Eye (tissue), 1 donor: ENCODE measurements at places on chromosomes 12 and 14.

- DNase-seq, result no peak
Measured at GRCh38 chr12:27274706-27275105, 30.6 kb downstream of the STK38L start.

DNA sequence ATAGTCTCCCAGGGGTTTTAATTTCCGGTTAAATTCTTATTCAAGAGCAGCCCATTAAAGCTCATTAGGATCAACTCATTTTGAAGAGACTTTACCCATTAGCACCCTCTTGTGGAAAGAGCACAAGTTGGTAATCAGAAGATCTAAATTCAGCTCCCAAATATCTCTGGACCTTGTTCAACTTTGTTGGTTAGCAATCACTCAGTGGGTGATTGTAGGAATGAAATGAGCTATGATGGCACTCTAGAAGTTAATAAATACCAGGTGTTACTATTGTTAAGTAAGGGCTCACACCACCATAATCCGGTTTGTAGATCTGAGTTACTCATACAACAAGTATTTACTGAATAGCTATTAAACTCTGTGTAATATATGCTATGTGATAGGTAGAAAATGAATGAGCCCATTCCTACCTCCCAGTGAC, 42.9 kb downstream of the TRIP11 start:
- DNase-seq, result peak; percentile 73

DNA sequence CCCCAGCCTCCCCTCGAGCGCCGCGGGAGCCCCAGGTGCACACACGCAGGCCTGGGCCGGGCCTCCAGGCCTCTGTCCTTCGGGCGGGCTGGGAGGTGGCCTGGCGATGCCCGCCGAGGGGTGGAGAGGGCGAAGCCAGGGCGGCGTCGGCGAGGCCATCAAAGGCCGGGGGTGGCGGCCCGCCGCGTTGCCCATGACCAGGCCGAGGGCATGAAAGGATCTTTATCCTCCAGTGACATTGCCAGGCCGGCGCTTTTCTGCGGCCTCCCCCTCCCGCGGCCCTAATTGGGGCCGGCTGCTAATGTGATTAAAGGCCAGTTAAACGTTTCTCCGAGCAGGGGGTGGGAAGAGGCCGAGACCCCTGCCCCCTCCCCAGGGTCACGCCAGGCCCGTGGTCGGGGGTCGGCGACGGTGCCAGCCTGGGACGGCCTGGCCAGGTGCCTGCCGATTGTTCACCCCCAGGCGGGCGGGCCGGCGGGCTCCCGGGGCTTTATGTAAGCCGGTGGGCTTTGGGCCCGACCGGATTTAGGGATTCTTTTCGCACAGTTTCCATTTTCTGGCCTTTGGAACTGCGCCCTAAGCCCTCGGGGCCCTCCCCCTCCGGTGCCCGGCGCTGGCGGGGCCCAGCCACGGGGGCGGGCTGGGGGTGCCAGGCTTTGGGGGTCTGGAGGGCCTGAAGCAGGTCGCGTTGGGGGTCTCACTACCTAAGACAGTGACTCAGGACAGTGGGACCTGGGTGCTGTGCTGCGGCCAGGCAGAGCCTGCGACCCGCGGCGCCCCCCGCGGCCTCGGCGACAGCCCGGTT, 103.2 kb upstream of the DIO3 start:
- peak; percentile 81 for DNase-seq

- DNase-seq, result no peak
Measured at GRCh38 chr12:62758216-62758615, 176.7 kb downstream of the PPM1H start.

DNA sequence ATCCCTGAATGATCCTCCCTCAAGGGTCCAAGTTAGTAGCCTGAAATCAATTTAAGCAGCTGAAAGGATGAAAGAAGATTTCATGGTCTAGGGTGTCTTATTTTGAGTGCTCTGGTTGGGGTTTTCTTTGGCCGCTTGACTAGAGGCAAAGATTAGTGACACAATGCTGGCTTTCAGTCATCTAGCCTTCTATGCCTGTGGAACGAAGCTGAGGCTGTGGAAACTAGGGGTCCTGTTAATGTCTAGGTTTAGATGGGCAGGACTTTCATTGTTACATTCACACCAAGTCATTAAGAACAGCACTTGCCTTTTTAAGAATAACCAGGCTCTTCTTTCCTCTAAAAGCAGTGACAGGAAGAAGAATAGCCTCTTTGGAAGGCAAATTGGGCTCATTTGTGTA, 253.8 kb upstream of the E2F7 start:
- DNase-seq, result no peak

DNA sequence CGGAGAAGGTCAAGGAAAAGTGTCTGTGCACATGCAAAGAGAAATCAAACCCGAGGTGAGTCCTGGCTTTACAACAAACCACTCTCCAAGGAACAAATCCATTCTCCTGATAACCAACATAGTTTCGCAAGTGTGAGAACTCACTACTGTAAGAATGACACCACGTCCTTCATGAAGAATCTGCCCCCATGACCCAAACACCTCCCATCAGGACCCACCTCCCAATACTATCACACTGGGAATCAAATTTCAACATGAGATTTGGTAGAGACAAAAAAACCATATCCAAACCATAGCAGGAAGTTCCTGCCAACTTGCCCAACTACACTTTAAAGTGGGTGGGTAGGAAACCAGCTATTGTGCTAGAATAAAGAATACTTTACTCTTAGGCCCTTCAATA, 2.4 kb upstream of the ERC1 start:
- DNase-seq, result no peak

- DNase-seq, result peak; percentile 93
Measured at GRCh38 chr12:53047221-53048032, 2.4 kb upstream of the TNS2 start.

DNA sequence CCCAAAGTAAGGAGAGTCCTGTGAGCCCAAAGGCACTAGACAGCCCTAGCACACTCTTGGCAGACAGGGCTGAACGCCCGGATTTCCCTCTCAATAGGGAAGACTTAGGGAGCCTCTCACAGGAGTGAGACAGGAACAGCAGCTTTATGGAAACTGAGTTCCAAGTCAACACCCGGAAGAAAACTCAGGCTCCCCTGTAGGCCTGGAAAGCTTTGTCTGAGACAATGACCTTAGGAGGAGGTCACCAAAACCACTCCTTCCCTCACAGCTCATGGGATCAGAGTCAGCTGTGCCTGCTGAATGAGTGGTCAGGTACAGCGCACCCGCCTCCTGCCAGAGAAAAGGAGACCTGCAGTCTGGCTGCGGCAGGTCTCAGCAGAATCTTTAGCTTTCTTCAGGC, 229.5 kb downstream of the CACNA1C start:
- no peak for DNase-seq

DNA sequence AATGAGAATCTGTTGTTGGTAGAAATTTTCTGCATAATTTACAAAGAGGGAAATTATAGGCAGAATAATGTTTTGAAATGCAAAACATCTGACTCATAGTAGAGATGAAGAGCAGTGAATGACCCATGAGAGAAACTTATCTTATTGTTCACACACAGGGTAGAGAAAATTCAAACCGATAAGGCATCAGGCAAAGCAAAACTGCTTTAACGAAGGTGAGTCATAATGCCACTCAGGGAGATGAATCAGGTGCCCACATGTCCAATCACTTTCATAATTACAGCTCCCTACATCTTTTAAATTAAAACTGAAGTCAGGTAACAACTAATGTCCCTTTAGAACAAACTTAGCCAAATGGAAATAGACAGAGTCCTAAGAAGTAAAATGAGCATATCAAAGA, 265.6 kb upstream of the GARIN6 start:
- no peak for DNase-seq

DNA sequence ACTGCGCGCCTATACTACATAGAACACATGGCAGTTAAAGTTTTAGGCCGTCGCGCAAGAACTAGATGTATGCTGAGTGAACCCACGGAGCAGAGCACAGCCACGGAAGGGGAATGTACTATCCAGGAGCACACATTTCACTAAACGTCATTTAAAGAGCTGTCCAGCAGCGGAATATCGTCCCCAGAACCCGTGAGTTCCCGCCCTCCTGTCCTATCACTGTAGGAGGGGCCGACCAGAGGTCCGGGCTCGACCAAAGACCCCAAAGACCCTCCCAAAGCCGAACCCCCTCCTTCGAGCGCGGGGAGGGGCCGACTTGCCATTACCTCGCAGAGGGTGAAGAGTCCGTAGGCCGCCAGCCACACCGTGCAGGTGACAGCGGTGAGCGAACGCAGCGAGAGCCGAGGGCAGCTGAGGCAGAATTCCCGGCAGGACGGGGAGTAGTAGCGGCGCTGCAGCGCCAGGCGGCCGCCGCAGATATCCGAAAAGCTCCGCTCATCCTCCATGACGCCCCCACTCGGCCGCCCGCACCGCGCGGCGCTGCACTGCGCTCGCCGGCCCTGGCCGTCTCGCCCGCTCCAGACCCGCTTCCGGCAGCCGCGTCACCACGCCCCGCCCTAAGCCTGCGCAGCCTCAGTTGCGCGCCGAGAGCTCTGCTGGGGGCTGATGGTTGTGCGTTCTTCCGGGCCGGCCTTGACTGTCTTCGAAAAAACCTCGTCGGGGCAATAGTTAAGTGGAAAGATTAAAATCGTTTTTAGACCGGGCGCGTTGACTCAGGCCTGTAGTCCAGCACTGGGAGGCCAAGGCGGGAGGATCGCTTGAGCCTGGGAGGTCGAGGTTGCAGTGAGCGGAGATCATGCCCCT, at the start of gene PIGH:
PIGH (minus strand) TSS at position 571 of the 864 bp plus-strand sequence; CDS start at position 506, 65 bp downstream.
- DNase-seq, result peak; percentile 95

- no peak for DNase-seq
Measured at GRCh38 chr14:56208520-56208919, 90.3 kb downstream of the PELI2 start.

DNA sequence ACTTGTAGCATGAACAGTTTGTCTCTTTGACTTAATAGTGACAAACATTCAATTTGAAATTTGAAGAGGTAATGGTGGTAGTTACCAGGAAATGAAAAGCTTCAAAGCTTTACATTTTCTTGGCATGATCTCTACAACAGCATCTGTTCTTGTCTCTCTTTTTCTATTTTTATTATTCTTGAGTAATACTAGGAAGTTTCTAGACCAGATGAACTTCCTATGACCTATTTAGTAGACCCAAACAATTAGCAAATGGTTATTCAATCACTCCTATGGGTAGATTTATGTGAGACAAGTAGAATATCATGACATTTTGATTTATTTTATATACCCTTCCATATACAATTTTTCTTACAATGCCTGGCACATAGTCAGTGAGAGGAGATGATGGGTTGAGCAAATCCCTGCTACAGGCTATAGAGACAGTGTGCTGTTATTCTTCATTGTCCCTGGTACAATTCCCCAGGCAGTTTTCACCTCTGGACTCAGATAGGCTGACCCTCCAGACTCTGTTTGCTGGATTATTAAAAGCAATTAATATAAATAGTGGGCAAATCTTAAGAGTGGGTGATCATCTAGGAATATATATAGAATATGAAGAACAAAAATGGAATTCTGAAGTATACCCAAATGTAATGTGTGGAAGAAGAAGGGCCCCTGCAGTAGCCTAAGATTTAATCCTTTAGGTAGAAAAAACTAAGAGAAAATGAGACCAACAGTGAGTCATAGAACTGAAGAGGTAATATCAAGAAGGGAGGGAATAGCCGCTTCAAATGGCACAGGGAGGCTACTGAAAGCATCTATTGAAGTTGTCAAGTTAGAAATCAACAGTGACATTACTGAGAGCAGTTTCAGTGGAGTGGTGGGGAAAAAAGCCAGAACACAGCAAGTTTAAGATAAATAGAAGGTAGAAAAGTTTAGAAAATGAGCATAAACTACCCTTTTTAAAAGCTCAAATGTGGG, 512.0 kb downstream of the FOXG1 start:
- DNase-seq, result no peak

DNA sequence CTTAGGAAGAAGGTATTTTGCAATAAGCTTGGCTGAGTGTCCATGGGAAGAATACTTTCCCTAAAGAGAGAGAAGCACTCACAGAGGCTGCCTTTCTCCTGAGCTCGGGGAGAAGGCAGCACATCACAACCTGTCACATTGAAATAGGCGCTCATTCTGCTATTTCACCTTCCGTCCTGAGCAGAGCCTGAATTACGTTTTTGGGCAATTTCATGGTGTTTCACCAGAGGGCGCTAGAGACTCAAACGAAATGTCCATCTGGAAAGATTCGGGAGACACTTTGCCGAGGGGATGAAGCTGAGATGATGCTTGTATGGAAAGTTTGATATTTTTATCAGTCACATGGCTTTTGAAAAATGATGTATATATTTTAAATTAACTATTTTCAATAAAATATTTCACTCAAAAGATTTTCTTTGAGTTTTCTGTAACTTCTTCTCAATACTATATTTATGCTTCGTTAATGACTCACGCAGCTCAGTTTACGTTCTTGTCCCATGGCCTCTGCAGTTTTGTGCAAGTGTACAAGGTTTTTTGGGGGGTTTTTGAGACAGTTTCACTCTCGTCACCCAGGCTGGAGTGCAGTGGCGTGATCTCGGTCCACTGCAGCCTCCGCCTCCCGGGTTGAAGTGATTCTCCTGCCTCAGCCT, 17.4 kb upstream of the B4GALNT3 start:
- DNase-seq, result peak; percentile 85

GRCh38 chr14:43145361-43145760, 1361.7 kb downstream of the FSCB start:
- no peak for DNase-seq
